ENCODE measurements at places on chromosomes 7 and 10.

GRCh38 chr10:109880886-109881768 lies 42.2 kb downstream of the XPNPEP1 start:
- DNase-seq: no peak

DNA sequence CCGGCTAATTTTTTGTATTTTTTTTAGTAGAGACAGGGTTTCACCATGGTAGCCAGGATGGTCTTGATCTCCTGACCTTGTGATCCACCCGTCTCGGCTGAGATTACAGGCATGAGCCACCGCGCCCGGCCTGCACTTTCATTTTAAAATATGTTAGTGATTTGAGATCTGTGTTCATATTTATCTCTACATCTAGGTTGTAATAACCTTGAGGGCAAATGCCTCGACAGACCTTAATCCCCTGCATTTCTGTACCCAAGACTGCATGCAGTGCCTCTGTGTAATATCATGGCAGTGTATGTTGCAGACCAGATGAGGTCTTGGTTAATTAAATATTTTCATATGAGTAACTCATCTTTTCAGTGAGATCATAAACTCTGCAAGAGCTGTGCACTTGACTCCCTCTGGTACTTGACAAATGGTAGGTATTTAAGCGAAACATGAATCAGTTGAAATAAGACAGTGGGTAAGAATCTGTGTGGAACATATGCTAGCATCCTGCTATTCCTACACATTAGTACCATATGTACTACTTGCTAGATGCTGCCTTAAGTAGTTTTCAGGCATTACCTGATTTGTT lies 673.9 kb upstream of the ANKRD30A start:
- no peak for DNase-seq

GRCh38 chr10:50619882-50620281 lies 3.9 kb downstream of the SGMS1 start:
- no peak for DNase-seq

GRCh38 chr7:135277161-135277560 lies 43.5 kb downstream of the STRA8 start:
- no peak for DNase-seq

DNA sequence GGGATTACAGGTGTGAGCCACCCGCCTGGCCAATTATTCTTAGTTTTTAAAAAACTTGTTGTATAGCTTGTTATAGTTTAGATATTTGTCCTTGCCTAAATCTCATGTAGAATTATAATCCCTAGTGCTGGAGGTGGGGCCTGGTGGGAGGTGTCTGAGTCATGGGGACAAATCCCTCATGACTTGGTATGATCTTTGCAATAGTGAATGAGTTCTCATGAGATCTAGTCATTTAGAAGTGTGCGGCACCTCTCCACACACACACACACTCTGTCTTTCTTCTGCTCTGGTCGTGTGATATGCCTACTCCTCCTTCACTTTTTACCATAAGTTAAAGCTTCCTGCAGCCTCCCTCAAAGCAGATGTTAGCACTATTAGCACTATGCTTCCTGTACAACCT lies 37.2 kb downstream of the FAM149B1 start:
- DNase-seq: no peak

All from DMS53 (cell line).